ENCODE measurements at places on chromosomes 3 and 15. TPM values are rescaled to one million over a fixed set of nuclear protein-coding genes. Genes with fewer than 3 reads are reported as not detected.
A peak's percentile ranks its signal among the peaks of the same experiment; 100 is the strongest.

- no peak overlapping the region for H3K27ac ChIP-seq
- no peaks in the 10 kb centered on the region for H3K4me1 ChIP-seq
- no peaks in the 10 kb centered on the region for H3K27me3 ChIP-seq
- no peak overlapping the region for H3K4me3 ChIP-seq
- DNase-seq = no peak
- no peaks in the 10 kb centered on the region for H3K36me3 ChIP-seq
These were observed 24.7 kb downstream of the CEMIP start for GRCh38 chr15:80803580-80804525.

Gene SCG5
- total RNA-seq = 2.5 TPM

DNA sequence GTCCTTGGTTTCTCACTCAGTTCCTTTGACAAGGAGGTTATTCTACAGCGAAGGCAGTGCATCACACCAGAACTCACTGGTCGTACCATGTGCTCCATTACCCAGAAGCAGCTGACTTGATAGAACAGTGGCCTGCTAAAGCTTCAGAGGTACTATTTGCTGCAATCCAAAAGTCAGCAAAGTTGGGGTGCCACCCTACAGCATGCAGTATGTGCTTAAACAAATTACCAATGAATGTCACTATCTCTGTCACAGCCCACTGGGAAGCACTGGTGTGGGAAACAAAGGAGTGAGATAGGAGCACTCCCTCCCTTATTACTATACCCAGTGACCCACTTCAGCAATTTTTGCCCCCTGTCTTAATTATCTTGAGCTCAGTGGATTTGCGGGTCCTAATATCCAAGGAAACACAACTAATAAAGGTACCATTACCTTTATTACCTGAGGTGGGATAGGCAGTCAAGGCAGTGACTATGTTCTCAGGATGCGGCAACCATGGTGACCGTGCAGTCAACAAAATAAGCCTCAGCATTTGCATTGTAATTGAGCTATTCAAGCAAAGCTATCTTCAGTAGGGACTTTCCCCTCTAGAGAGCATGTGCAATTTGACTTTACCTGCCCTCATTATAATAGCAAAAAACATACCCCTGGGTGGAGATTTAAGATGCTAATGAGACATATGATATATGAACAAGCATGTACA lies 199.4 kb downstream of the OCA2 start:
- H3K27me3 ChIP-seq = no peaks in the 10 kb centered on the region
- H3K27ac ChIP-seq = no peak overlapping the region
- no peaks in the 10 kb centered on the region for H3K36me3 ChIP-seq

DNA sequence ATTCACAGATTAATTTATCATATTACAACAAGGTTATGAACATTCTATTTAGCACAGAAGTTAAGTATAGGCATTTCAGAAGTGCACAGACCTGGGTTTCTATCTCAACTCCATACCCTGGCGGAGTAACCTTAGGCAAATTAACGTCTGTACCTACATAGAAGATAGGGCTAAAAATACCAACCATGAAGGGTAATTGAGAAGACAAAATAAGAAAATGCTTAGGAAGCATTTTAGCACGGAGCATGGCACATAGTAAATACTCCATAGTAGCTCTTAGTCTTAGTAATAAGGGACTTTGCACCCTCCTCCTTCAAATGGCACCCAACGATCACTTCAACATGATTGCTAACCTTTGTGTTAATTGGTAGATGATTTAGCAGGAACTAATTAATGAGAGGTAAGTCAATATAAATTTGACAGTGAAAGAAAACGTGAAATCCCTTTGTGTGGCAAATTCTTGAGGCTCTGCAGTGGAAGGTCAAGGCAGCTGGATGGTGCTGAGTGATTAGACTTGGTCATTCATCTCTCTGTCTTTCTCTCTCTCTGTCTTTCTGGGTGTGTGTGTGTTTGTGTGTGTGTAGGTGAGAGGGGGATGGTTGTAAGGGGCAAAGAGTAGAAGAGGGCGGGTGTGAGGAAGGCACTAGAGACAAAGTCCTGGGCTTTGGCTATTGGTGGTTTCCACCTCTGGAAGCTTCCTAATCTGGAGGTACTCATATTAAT lies 131.1 kb upstream of the PHLDB2 start:
- no peak for DNase-seq
- no peaks in the 10 kb centered on the region for H3K27me3 ChIP-seq
- no peak overlapping the region for H3K4me3 ChIP-seq
- no peaks in the 10 kb centered on the region for H3K4me1 ChIP-seq

DNA sequence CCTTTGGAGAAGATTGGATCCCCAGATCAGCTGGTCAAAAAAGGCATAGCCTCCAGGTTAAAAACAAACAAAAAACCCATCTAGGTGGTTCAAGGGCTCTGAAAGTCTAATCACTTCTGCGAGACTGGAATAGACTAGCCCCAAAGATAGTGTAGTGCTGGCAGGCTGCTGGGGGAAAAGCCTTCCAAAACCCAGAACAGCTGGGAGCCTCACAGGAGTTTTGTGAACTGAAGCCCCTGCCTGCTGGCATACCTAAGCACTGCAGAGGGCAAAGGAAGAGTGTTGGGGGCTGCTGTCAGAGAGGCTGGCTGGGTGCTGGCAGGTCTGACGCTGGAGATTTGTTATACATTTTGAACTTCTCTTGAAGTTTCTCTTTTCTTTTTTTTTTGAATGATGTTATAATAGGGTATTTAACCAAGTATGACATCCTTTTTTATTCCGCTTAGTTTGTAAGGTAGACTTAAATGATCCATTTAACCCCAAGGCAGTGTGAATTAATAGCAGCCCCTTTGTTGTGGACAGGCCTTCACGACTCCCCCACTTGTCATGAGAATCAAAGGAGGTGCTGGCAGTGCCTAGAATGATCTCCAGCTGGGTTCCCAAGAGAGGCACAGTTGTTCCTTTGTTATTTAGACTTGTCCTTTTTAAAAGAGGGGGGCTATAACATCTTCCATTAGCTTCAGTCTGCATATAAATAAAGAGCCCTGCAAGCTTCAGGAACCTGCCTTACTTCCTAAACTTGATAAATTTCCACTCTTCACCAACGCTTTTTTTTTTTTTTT lies 53.9 kb downstream of the CRTC3 start:
- H3K27ac ChIP-seq = no peak overlapping the region
- no peaks in the 10 kb centered on the region for H3K4me1 ChIP-seq
- H3K27me3 ChIP-seq = no peaks in the 10 kb centered on the region
- no peak for DNase-seq

Gene PCOLCE2
- 2.5 TPM for total RNA-seq

GRCh38 chr3:176430244-176431037 lies 766.8 kb downstream of the TBL1XR1 start:
- no peak for DNase-seq
- H3K4me1 ChIP-seq = no peaks in the 10 kb centered on the region
- no peaks in the 10 kb centered on the region for H3K27me3 ChIP-seq
- no peak overlapping the region for H3K4me3 ChIP-seq
- no peak overlapping the region for H3K27ac ChIP-seq
- no peaks in the 10 kb centered on the region for H3K36me3 ChIP-seq

DNA sequence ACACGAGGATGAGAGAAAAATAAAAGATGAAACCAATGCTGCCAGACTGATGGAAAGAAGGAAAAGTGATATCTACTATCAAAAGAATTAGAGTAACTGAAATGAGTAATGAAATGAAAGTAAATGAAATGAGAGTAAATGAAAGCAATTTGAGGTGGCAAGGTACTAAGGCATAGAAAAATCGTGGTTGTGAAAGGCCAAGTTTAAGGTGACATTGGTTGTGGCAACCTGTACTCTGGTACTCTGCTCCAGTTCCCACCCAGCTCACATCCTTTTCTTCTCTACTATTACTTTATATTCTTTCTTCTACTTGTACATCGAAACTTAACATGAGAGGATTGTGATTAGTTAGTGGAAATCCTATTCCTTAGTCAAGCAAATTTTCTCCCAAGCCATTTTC lies 10.1 kb downstream of the RFX7 start:
- H3K27me3 ChIP-seq = no peaks in the 10 kb centered on the region
- no peaks in the 10 kb centered on the region for H3K36me3 ChIP-seq
- no peak overlapping the region for H3K27ac ChIP-seq
- no peaks in the 10 kb centered on the region for H3K4me1 ChIP-seq

GRCh38 chr3:69130689-69131088 lies 8.3 kb upstream of the LMOD3 start:
- no peaks in the 10 kb centered on the region for H3K27me3 ChIP-seq
- H3K4me1 ChIP-seq = no peaks in the 10 kb centered on the region
- no peak for DNase-seq
- no peak overlapping the region for H3K27ac ChIP-seq
- no peak overlapping the region for H3K4me3 ChIP-seq

DNA sequence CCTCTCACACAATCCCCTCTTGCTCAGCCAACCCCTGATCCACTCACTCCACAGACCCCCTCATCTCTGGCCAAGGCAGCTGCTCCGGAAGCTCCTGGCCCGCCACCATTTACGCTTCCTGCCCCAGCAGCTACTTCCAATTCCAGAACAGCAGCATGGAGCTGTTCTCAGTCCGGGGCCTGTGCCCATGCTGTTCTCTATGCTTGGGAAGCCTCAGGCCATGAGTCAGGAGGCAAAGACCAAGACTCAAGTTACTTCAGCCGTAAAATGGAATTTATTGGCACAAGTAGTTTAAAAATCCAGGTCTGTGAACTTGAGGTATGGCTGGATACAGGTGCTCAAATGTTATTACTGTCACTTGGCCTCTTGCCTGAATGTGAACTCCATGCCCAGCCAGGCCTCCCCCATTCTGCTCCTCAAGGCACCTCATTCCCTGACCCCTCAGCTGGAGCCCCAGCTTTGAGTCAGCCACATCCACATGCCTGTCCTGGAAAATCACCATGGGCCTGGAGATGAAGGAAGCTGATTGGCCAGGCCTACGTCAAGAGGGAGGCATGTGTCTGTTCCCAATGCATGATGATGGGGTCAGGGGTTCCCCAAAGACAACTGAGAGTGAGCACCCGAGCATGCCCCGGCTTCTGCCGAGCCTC lies 31.4 kb upstream of the CACNA2D2 start:
- DNase-seq = no peak
- no peaks in the 10 kb centered on the region for H3K4me1 ChIP-seq
- H3K27ac ChIP-seq = no peak overlapping the region
- no peaks in the 10 kb centered on the region for H3K27me3 ChIP-seq
- H3K36me3 ChIP-seq = no peaks in the 10 kb centered on the region
- no peak overlapping the region for H3K4me3 ChIP-seq

Gene RAB5A
- total RNA-seq = 63.3 TPM

DNA sequence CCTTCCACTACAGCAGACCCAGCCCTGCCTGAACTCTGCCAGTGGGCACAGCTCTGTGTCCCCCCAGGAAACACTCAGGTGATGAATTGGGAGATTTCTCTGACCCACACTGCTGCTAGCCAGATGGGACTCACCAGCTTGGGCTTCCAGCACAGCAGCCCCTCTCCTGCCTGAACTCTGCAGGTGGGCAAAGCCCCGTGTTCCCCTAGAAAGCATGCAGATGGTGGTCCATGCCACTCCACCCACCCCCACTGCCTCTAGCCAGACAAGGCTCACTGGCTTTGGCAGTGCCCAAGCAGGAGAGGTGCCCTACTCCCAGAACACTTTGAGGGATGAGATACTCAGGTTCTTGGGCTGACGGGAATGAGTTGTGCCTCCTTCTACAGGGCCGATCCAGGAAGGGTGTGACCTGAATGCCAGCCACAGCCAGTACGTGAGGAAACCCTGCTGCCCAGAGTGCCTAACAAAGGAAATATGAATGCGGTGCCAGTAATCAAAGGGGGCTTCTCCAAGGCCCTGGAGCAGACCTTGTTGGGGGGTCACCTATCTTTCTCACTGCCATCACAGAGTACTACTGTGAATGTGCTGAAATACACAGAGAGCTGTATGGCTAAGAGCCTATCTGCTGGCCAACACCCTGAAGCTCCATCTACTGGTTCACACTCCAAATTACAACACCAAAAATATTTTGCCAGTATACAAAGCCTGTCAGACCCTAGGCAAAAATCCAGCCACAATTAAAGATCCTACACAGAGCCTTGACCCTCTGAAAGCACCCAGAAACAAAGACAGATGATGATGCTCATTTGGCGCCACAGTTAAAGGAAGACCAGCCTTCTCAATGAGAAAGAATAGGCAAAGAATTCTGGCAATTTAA lies 61.9 kb downstream of the BTLA start:
- H3K27ac ChIP-seq = no peak overlapping the region
- H3K36me3 ChIP-seq = no peaks in the 10 kb centered on the region
- DNase-seq = no peak
- no peaks in the 10 kb centered on the region for H3K27me3 ChIP-seq
- no peak overlapping the region for H3K4me3 ChIP-seq

GRCh38 chr3:22732641-22733040 lies 470.5 kb upstream of the UBE2E2 start:
- no peaks in the 10 kb centered on the region for H3K27me3 ChIP-seq
- no peak overlapping the region for H3K4me3 ChIP-seq
- H3K27ac ChIP-seq = no peak overlapping the region
- DNase-seq = no peak
- no peaks in the 10 kb centered on the region for H3K4me1 ChIP-seq

GRCh38 chr3:134839422-134839821 lies 44.4 kb downstream of the EPHB1 start:
- DNase-seq = no peak
- H3K27me3 ChIP-seq = no peaks in the 10 kb centered on the region
- no peaks in the 10 kb centered on the region for H3K4me1 ChIP-seq
- no peak overlapping the region for H3K4me3 ChIP-seq
- H3K27ac ChIP-seq = no peak overlapping the region

- H3K27ac ChIP-seq = no peak overlapping the region
- no peak for DNase-seq
- no peak overlapping the region for H3K4me3 ChIP-seq
- H3K27me3 ChIP-seq = no peaks in the 10 kb centered on the region
- H3K4me1 ChIP-seq = no peaks in the 10 kb centered on the region
These were observed 115.5 kb upstream of the ABHD17C start for GRCh38 chr15:80579611-80580010.

- no peaks in the 10 kb centered on the region for H3K27me3 ChIP-seq
- no peak overlapping the region for H3K27ac ChIP-seq
- H3K36me3 ChIP-seq = no peaks in the 10 kb centered on the region
- no peak overlapping the region for H3K4me3 ChIP-seq
These were observed 198.3 kb downstream of the OPA1 start for GRCh38 chr3:193791041-193792032.

Gene SERINC4
- not detected for total RNA-seq

Gene LMAN1L
- not detected for total RNA-seq

Gene CORO2B
- 2.2 TPM for total RNA-seq

Gene LRTM1
- total RNA-seq = not detected

- no peak overlapping the region for H3K4me3 ChIP-seq
- H3K27ac ChIP-seq = peak overlapping the region; percentile 57
- H3K27me3 ChIP-seq = no peaks in the 10 kb centered on the region
- no peaks in the 10 kb centered on the region for H3K36me3 ChIP-seq
- H3K4me1 ChIP-seq = peaks cover 10% of the 10 kb centered on the region
These were observed 10.7 kb upstream of the CAMK1 start for GRCh38 chr3:9780458-9780812.

GRCh38 chr3:9744162-9744561 lies 5.6 kb upstream of the OGG1 start:
- no peak overlapping the region for H3K4me3 ChIP-seq
- H3K27me3 ChIP-seq = no peaks in the 10 kb centered on the region
- H3K27ac ChIP-seq = no peak overlapping the region
- DNase-seq = no peak
- H3K36me3 ChIP-seq = peaks cover 93% of the 10 kb centered on the region

- H3K4me3 ChIP-seq = no peak overlapping the region
- no peaks in the 10 kb centered on the region for H3K36me3 ChIP-seq
- H3K4me1 ChIP-seq = no peaks in the 10 kb centered on the region
- no peak overlapping the region for H3K27ac ChIP-seq
- H3K27me3 ChIP-seq = no peaks in the 10 kb centered on the region
These were observed 53.8 kb downstream of the CMTM8 start for GRCh38 chr3:32292085-32292796.
